ENCODE measurements at places on chromosomes 16 and 17. TPM values are rescaled to one million over a fixed set of nuclear protein-coding genes. Genes with fewer than 3 reads are reported as not detected.

DNA sequence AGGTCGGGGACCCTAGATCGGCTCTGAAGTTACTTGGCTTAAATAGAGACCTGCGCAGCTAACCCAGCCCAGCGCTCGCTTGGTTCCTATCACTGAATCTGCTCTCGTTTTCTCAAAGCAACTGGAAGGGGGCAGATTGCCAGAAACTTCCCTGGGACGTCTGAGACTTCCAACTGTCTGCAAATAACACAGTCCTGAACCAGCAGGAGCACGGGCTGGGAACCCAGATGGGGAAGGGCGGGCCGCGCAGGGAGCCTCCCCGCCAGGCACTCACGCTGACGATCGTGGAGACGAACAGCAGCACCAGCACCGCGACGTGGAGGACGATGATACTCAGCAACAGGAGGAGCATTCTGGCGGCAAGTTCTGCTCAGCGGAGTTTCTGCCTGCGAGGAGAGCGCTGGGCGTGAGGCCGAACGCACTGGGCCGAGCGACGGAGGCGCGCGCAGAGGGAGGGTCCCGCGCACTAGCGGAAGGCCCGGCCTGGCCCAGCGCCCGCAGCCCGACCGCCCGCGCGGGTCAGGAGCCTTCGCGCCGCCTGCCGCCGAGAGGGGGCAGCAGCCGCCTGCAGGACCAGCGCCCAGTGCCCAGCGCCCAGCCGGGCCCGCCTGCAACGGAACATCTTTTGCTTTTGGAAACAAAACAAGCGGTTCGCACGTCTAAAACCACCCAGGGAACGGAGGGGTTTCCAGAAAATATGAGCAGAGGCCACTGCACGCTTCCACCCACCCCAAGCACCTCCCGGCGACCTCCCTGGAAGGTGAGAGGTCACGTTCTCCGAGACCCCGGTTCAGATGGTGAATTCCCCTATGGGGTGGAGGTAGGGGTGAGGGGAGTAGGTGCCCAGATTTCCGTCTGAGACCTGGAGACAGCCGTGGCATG is 4.5 kb downstream of the PMP22 start:
- 0 out of 2 replicates have a peak overlapping the region, but pooled peaks have one; percentile 44 for H3K27ac ChIP-seq
- DNase-seq = no peak
- no peaks in the 10 kb centered on the region for H3K36me3 ChIP-seq
- H3K4me1 ChIP-seq = peaks cover 9% of the 10 kb centered on the region
- H3K4me3 ChIP-seq = peak overlapping the region; percentile 56

DNA sequence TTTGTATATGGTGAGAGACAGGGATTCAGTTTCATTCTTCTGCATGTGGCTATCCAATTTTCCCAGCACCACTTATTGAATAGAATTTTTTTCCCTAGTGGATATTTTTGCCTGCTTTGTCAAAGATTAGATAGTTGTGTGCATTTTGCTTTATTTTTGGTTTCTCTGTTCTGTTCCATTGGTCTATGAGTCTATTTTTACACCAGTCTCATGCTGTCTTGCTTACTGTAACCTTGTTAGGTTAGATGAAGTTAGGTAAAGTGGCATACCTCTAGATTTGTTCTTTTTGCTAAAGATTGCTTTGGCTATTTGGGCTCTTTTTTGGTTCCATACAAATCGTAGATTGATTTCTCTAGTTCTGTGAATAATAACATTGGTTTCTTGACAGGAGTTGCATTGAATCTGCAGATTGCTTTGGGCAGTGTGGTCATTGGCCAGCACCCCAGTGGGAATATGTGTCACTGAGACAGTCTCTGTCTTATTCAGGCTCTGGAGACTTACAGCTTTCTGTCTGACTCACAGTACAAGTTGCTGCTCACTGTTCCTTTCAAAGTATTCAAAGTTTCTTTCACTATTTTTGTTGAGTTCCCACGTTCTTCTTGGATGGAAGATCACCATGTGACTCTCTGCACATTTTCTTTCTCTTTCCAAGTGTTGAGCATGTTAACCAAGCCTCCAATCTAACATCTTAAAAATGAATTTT is 709.1 kb downstream of the CDH11 start:
- no peaks in the 10 kb centered on the region for H3K36me3 ChIP-seq
- no peak overlapping the region for H3K4me3 ChIP-seq
- H3K27me3 ChIP-seq = no peaks in the 10 kb centered on the region
- DNase-seq = no peak
- no peaks in the 10 kb centered on the region for H3K4me1 ChIP-seq

DNA sequence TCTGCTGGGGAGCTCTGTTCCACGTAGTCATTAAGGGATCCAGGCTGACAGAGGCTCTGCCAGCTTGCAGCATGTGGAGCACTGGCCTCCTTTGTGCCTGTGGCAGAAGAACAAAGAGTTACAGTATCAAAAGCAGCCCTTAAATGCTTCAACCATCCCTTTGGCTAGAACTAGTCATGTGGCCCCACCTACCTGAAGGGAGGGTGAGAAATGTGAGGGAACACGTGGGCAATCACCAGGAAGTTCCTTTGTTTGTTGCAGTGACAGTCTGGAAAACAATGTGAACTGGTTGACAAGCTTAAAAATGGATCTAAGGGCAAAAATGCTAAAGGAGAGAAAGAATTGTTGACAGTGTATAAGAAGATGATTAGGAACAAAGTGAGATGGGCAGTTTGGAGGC is 290.4 kb upstream of the HSBP1 start:
- H3K36me3 ChIP-seq = no peaks in the 10 kb centered on the region
- no peaks in the 10 kb centered on the region for H3K4me1 ChIP-seq
- no peaks in the 10 kb centered on the region for H3K27me3 ChIP-seq
- no peak overlapping the region for H3K4me3 ChIP-seq
- H3K27ac ChIP-seq = no peak overlapping the region

ADAMTS18 gene
- not detected for total RNA-seq

DNA sequence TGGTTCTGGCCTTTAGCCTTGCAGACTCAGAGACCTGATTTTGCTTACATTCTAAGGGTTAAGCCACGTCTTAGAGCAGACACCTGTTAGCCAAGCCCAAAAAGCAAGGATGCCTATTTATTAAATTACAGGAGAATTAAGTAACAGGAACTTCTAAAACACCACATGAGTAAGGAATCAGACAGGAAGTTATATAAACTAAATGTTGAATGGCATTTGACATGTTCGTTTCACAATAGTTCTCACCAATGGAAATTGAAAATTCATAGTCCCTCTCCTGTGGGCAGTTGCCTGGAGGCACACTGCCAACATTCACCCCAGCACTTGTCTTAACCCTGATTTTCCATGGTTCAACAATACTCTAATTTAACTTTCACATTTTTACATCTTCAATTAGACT is 9.0 kb downstream of the KRTAP9-7 start:
- no peaks in the 10 kb centered on the region for H3K4me1 ChIP-seq
- no peak overlapping the region for H3K27ac ChIP-seq
- H3K27me3 ChIP-seq = peaks cover 2% of the 10 kb centered on the region

CFAP52 gene
- total RNA-seq = not detected

RNF112 gene
- total RNA-seq = 0.10 TPM

CD300E gene
- not detected for total RNA-seq

- DNase-seq = no peak
- H3K27ac ChIP-seq = no peak overlapping the region
- H3K27me3 ChIP-seq = peaks cover 7% of the 10 kb centered on the region
- H3K36me3 ChIP-seq = no peaks in the 10 kb centered on the region
These were observed 99.9 kb downstream of the CDK5R1 start for GRCh38 chr17:32586666-32587065.

PRSS33 gene
- 0.59 TPM for total RNA-seq
